ENCODE measurements at places on chromosomes 7 and 10.

DNA sequence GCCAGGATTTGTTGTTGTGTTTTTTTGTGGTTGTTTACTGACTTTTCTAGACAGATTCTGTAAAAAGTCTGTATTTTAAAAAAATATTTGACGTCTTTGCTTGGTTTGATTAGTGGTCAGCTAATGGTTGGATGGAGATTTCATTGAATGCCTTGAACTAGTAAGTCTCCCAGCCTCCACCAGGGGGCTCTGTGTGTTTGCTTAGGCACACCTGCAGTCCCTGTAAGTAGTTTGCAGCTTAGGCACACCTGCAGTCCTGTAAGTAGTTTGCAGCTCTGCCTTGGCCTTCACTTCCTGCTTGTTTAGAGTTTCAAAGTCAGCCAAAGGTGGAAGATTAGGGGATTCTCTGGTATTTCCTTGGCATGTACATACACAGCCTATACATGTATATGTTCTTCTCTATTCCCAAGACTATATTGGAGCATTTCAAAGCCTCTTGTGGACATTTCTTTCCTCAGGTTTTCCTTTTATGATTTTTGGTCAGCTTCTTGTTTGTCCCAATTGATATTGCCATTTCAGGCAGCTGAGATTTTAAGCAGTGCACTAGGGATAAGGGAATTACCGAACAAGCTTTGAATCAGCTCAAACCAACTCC is 101.6 kb downstream of the CCSER2 start:
- DNase-seq = no peak

DNA sequence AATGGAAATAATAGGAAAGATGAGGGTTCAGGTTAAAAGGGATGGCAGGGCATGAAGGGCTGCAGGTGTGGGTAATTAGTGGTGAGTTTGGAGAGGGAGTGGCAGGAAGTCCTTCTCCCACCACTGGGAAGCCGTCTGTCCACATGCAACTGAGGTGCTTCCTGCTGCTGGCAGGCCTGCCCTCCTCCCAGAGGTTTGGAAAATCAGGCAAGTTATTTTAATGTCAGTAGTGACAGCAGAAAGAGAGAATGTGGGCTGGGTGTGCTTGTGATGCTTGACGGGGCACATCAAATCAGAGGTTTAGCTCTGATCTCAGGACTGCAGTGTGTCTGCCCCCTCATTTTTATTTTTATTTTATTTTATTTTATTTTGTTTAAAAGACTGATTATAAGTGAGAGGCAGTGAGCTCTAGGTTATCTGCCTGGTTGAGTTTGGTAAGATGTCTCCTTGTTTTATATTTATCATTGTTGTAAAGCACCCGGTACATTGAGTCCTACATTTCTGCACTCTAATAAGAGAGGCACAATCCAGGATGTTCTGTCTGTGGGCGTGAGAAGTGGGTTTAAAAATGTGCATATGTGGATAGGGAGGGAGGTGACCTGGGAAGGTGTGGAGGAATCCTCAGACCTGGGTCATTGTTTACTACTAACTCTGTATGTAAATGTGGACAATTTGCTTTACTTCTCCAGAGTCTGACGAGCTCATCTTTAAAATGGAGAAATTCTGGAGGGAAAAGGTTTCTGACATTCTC is 504.4 kb downstream of the LRMDA start:
- DNase-seq = no peak

DNA sequence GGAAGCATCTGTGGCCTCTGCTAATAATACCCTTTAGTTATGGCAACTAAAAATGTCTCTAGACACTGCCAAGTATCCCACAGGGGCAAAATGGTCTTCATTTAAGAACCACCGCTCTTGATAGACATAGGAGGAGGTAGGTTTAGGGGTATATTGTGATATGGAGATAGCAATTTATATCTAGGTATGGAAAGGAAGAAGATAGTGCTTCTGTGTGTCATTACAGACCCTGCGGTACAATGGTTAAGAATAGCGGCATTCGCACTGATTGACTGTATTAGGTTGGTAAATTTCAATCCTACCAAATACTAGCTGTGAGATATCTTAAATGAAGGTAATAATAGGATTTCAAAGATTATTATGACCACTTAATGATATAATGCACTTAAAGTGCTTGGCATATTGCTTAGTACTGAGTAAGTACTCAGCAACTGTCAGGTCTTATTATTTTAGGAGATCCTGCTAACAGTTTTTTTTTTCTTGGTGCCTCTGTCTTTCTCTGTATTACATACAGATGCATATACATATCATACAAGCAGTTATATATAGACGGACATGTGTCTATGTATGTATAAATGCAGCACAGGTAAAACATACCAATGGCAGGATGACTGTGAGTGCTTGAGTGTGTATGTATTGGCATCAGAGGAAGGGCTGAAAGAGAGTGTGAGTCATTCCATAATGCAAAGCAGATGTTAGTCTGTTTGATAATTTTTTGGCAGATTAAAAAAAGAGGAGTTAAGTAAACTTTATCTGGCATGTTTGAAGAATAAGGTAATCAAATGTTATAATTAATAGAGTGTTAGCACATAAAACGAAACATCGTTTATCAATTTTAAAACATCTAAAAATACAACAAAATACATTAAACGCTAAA is 50.0 kb upstream of the ITGB8 start:
- peak; percentile 38 for DNase-seq

GRCh38 chr7:26696978-26697377 is 167.4 kb downstream of the SKAP2 start:
- no peak for DNase-seq

- DNase-seq = no peak
Measured at GRCh38 chr7:5774790-5775189, 6.7 kb downstream of the RNF216 start.

DNA sequence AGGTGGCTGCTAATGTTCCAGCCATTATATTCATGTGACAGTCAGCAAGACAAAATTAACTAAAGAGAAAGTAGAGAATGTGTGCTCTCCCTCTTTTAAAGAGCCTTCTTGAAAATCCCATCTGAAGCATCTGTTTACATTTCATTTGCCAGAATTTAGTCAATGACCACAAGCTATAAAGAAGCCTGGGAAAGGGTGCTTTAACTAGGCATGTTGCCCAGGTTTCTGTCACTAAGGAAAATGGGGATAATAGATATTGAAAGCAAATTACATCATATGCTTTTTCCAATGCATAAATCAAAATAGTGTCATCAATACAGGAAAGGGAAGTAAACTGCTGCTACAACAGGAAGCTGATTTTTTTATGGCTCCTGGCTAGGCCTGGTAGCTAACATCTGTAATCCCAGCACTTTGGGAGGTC is 67.7 kb downstream of the ELAPOR2 start:
- DNase-seq = peak; percentile 48
